ENCODE measurements at places on chromosomes 16 and 17.

DNA sequence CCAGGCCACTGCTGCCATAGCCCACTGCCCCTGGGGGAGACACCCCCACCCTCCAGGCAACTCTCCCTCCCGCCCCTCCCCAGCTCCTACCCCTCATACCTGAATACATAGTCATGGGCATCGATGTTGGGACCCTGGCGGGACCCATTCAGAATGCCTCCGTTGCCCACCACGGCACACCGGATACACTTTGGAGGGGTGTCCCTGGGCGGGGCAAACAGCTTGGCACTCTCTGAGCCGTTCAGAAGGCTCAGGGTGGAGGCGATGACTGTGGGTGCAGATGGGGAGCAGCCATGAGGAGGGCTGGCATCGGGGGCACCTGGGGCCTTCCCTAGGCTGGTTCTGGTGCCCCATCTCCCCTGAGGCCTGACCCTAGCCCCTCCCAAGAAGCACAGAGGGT, 12.6 kb downstream of the ST6GALNAC2 start:
- DNase-seq: no peak

- peak; percentile 77 for DNase-seq
Measured at GRCh38 chr17:76529224-76530094, 8.1 kb downstream of the CYGB start.

DNA sequence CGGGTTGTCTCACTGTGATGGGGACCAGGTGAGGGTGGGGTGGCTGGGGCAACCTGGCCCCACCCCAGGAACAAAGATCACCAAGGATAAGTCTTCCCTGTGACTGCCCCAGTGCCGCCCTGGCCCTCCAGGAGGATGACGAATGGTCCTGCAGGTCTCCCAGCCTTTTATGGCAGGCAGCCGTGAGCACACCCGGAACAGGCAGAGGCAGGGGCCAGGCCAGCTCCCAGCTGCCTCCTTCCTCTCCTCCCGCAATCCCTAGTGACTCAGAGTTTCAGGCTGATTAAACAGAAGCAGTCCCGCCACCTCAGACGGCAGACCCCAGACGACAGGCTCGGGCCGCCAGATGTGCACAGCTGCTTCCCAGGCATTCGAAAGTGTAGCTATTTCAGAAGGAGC, 13.3 kb downstream of the JUP start:
- peak; percentile 81 for DNase-seq

- DNase-seq: no peak
Measured at GRCh38 chr16:50534556-50534955, 13.6 kb upstream of the NKD1 start.

- DNase-seq: no peak
Measured at GRCh38 chr17:30514895-30515596, 37.8 kb downstream of the GOSR1 start.

- DNase-seq: peak; percentile 24
Measured at GRCh38 chr17:18246880-18247612, 11.5 kb downstream of the FLII start.

GRCh38 chr17:67080804-67081203, 36.5 kb downstream of the CACNG1 start:
- DNase-seq: no peak

- no peak for DNase-seq
Measured at GRCh38 chr16:85051067-85051581, 23.5 kb downstream of the KIAA0513 start.

DNA sequence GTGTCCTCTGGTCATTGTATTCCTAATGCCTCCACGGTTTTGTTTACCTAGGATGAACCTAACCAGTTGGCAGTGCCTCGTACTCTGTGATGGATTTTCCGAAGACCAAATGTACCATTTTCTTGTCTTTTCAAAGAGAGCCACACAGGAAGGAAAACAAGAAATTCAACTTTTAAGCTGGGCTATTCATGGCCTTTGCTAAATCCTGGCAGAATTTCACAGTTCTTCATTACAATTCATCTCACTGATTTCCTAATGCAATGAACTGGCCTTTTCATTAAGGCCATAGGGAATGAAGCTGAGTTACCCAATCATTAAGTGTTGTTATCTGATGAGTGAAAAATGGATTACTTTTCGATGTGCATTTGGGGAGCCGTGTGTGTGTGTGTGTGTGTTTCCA, 7.9 kb upstream of the KCNJ16 start:
- DNase-seq: no peak

DNA sequence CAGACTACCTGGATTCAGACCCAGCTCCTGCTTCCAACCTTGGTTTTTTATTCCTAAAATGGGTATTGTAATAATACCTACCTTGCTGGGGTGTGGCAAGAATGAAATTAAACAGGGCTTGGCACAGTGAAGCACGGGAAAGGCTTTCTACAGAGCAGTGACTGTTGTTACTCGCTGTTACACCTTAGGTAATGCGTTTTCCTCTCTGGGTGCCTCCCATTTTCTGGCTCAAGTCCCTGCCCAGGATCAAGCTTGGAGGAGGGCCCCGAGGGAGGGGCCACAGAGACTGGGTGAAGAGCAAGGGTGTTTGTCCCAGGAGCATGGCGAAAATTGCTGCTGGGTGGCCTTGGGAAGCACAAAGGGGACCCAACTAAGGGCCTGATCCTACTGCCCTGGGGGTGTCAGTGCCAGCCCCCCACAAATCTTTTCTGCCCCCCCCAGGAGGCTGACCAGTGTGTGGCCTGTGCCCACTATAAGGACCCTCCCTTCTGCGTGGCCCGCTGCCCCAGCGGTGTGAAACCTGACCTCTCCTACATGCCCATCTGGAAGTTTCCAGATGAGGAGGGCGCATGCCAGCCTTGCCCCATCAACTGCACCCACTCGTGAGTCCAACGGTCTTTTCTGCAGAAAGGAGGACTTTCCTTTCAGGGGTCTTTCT, 13.3 kb downstream of the MIEN1 start:
- no peak for DNase-seq

DNA sequence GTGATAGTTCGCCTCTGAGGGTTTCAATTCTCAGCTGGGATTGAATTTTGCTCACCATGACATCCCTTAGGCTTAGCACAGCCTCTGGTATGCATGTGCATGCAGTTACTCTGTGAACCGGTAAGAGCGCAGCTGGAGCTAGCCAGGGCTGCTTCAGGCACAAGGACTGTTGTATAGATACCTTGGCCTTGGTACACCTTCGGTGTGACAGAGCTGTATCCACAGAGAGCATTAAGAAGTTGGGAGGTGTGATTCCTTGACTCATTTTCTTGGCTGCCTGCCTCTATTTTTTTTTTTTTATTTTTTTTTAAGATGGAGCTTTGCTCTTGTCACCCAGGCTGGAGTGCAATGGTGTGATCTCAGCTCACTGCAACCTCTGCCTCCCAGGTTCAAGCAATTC, 2.2 kb upstream of the NUTF2 start:
- DNase-seq: peak; percentile 49

GRCh38 chr17:57597531-57598453, 147.3 kb downstream of the CCDC182 start:
- DNase-seq: peak; percentile 65

GRCh38 chr16:66484453-66485213, 57.5 kb downstream of the BEAN1 start:
- no peak for DNase-seq

- no peak for DNase-seq
Measured at GRCh38 chr17:28191018-28191417, 128.0 kb upstream of the TMEM97 start.

- peak; percentile 67 for DNase-seq
Measured at GRCh38 chr16:57590654-57591085, 37.8 kb upstream of the ADGRG1 start.

All from HFFc6 (cell line).